AG04449 (cell line): ENCODE measurements at places on chromosomes 12 and 14.

- DNase-seq: no peak
These were observed 31.9 kb downstream of the DACT1 start for GRCh38 chr14:58669556-58670200.

GRCh38 chr14:22664261-22664660, 20.1 kb upstream of the OR6J1 start:
- no peak for DNase-seq

GRCh38 chr12:13941258-13942249, 39.8 kb downstream of the GRIN2B start:
- DNase-seq: no peak

GRCh38 chr12:16096273-16096849, 181.1 kb downstream of the SLC15A5 start:
- no peak for DNase-seq

- no peak for DNase-seq
These were observed 38.4 kb downstream of the ACACB start for GRCh38 chr12:109154451-109155438.
